Activated naive CD4-positive, alpha-beta T cell treated with anti-CD3 and anti-CD28 coated beads, Interleukin-2, amount 50 U/mL, for 72 hours (primary cell): ENCODE measurements at places on chromosomes 1 and 21.

- DNase-seq = no peak
These were observed 64.9 kb upstream of the GNG12 start for GRCh38 chr1:67898033-67898726.

GRCh38 chr1:244052016-244052727 lies 1.1 kb downstream of the ZBTB18 start:
- no peak for DNase-seq

GRCh38 chr1:172775606-172776005 lies 116.7 kb downstream of the FASLG start:
- no peak for DNase-seq

DNA sequence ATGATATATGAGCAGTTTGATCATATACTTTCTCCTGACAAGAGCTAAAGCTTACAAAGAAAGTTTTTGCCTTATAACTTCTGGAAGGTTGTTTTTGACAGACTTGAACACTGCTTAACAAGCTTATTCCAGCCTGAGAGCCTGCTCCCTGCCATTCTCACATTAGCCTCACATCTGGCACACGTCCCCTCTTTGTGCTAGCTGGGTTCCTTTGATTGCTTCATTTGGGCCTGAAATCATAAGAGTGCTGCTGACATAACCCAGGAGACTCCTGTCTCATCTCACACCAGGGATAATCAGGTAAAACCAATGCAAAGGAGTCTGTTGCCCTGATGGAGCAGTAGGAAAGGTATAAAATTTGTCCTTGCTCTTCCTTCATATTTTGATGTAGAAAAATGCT lies 1411.7 kb upstream of the B3GALT2 start:
- DNase-seq = no peak

DNA sequence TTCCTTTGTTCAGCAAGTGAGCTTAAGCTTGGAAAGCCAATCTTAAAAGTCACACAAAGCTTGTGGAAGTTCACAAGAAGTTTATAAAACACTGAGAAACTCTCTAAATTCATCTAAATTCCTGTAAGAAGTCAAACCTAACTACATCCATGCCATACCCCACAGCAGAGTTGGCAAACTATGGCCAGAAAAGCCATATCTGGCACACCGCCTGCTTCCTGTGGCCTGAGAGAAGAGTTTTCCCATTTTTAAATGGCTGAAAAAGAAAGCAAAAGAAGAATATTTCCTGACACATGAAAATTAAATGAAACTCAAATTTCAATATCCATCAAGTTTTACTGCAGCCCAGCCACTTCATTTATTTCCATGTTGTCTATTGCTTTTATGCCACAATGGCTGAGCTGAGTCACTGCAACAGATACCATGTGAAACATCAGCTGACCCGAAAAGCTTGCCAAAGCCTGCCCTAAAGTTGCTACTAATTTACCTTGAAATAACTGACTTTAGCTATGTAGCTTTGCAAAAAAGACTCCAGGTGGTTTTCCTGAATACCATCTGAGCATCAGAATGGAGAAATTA lies 237.1 kb downstream of the SLC45A1 start:
- DNase-seq = no peak

- no peak for DNase-seq
These were observed 18.6 kb upstream of the COQ8A start for GRCh38 chr1:226921504-226921903.

GRCh38 chr1:186927884-186928283 lies 99.1 kb downstream of the PLA2G4A start:
- DNase-seq = no peak
